Pancreas (tissue), 10 donors: ENCODE measurements at places on chromosomes 5 and 9. TPM values are rescaled to one million over a fixed set of nuclear protein-coding genes. Genes with fewer than 3 reads are reported as not detected.

- DNase-seq, result no peak
Measured at GRCh38 chr9:82122731-82123130, 134.2 kb downstream of the SPATA31D1 start.

Gene SPATA31C1
- not detected for total RNA-seq

- DNase-seq, result no peak
Measured at GRCh38 chr5:166784545-166785078, 1506.8 kb upstream of the WWC1 start.

Gene RGS14
- total RNA-seq, result 12.0 TPM

Gene CRHBP
- total RNA-seq, result not detected

Gene FAM163B
- not detected for total RNA-seq

DNA sequence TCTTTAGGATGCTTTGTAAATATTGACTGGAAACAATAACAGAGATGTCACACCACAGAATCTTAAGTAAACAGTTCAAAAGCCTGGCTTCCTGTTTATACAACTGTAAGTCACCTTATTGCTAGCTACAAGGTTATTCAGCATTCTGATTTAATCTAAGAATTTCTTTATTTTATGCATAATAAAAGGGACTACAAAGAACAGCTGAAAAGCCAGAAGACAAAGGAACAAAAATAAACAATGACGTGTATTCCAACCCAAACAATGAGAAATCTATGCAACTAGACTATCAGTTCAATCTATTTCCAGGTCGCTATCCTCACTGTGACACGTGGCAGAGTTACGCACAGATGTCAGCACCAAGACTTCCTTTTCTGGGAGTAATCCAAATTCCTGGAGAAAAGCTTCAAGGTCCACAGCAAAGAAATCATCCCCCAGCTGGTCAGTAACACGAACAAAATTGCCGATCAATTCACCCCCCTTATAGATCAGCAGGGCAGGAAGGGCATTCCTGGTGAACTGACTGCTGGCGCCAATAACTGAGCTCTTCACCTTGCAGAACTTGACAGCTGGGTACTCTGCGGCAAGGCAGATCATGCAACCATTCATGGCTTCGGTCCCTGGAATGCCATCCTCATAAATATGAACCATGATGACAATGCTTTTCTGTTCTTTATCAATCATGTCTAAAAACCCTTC is 8.4 kb downstream of the PDCL start:
- DNase-seq, result no peak

DNA sequence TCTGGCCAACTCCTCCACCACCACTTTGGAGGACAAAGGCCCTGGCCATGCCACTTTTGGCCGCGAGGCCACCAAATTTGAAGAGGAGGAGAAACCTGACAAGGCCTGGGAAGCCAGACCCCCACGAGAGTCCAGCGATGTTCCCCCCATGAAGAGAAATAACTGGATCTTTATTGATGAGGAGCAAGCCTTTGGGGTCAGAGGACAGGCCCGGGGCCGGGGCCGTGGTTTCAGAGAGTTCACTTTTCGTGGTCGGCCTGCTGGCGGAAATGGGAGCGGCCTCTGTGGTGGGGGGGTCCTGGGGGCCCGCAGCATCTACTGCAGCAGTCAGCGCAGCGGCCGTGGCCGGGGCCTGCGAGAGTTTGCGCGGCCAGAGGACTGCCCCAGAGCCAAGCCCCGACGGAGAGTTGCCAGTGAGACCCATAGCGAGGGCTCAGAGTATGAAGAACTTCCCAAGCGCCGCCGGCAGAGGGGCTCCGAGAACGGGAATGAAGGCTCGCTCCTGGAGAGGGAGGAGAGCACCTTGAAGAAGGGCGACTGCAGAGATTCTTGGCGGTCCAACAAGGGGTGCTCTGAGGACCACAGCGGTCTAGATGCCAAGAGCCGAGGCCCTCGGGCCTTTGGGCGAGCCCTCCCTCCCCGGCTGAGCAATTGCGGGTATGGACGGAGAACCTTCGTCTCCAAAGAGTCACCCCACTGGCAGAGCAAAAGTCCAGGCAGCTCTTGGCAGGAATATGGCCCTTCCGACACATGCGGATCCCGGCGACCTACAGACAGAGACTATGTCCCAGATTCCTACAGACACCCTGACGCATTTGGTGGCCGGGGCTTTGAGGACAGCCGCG is 27.4 kb upstream of the POMT1 start:
- peak; percentile 70 for DNase-seq

Gene NTMT1
- 16.2 TPM for total RNA-seq

DNA sequence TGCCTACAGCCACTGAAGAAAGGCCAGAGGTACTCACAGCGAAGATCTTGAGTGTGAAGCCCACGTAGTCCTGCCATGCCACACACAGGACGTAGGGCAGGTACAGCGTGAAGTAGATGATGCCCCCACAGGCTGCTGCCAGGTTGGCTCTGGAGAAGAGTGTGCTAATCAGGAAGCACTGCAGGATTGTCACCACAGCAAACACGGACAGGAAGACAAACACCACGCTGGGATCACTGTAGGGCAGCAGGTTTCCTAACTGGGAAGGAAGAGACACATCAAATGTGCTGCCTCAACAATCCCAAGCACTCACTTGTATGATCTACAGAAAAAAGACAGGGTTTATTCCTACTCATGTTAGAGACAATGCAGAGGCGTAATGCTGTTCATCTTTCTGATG is 63.0 kb downstream of the NIPSNAP3B start:
- no peak for DNase-seq

DNA sequence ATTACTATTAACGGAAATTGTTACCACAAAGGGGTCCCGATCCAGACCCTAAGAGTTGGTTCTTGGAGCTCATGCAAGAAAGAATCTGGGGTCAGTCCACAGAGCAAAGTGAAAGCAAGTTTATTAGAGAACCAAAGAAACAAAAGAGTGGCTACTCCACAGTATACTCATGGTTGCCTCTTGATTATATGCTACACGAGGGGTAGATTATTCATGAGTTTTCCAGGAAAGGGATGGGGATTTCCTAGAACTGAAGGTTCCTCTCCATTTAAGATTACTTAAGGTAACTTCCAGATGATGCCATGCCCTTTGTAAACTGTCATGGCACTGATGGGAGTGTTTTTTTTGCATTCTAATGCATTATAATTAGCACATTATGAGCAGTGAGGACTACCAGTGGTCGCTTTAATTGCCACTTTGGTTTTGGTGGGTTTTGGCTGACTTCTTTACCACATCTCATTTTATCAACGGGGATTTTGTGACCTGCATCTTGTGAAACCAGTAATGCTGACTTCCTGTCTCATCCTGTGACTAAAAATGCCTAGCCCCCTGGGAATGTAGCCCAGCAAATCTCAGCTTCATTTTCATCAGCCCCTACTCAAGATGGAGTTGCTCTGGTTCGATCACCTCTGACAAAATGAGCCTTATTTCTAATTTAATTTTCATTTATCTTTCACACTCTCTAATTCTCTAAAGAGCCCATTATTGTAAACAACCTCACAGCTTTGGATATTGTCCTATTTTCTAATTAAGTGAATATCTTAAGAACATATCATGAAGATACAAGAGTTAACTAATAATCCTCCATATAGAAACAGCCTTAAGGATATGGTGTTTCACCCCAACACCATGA is 336.3 kb downstream of the RASEF start:
- no peak for DNase-seq

Gene EPB41L4B
- total RNA-seq, result 78.5 TPM

- no peak for DNase-seq
Measured at GRCh38 chr9:133850161-133850560, 112.0 kb upstream of the SARDH start.

Gene KIF24
- 0.69 TPM for total RNA-seq

GRCh38 chr9:115357821-115358220 is 239.9 kb upstream of the TNC start:
- DNase-seq, result no peak

- no peak for DNase-seq
Measured at GRCh38 chr5:34057118-34057517, 14.1 kb upstream of the C1QTNF3 start.

GRCh38 chr9:134412298-134412711 is 86.0 kb downstream of the RXRA start:
- no peak for DNase-seq

DNA sequence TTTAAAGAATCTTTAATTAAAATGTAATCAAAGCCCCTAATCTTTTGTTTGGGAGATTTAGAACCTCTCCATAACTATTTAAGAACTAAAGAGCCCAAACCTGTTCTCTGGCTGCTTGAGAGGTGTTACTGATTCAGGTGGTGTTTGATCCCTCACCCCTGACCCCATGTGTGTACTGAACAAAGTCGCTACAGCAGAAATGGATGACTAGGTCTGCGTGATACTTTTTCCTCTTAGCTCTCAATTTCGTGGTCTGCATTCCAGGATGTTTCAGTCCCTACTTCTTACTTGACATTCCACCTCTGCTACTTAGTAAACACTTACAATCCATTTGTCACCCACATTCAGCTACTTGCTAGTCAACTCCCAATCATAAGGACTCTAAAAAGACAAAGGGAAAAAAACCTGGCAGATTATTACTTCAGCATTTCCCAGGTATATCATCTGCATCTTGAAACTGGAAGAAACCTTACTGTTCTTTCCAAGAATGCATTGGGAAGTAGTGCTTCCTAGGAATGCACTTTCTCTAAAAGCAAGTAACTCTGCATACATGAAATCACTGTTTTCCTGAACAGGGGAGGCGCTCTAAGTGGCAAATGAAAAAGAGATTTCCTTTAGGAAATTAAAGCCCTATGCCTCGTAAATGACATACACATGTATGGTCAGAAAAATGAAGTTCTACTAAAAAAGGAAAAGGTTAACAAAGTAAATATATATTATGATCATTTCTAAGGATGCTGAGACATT is 1091.6 kb downstream of the PTPRD start:
- DNase-seq, result no peak

Gene FOXD4L5
- 0.32 TPM for total RNA-seq

GRCh38 chr9:13431692-13432091 is 152.2 kb upstream of the MPDZ start:
- DNase-seq, result no peak

GRCh38 chr9:14909601-14909960 is 647 bp downstream of the FREM1 start:
- no peak for DNase-seq

Gene PCDHAC1
- total RNA-seq, result 2.0 TPM

DNA sequence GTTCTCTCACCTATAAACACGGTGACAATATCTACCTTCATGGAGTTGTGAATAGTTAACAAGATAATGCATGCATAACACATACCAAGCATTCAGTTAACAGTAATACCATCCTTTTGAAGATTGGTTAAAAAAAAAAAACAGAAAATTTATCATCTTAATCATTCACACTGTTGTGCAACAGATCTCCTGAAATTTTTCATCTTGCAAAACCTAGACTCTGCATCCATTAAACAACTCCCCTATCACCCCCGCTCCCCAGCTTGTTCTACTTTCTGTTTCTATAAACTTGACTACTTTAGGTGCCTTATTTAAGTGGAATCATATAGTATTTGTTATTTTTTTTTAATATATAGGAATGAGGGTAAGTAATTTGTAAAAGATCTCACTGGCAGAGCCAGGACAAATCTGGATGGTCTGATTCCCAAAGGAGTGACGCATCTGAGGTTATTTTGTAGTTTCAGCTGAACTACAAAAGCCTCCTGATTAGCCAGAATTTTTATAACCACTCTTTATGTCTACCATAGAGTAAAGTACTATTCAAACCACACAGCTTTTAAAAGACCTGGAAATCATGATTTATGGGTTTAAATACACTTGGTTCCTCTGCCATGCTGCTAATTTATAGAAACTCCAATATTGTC is 93.0 kb downstream of the FANCC start:
- no peak for DNase-seq

GRCh38 chr9:32502464-32502863 is 23.5 kb downstream of the RIGI start:
- no peak for DNase-seq
